Fibroblast of lung (primary cell): ENCODE measurements at places on chromosomes 1 and 21. TPM values are rescaled to one million over a fixed set of nuclear protein-coding genes. Genes with fewer than 3 reads are reported as not detected.

DNA sequence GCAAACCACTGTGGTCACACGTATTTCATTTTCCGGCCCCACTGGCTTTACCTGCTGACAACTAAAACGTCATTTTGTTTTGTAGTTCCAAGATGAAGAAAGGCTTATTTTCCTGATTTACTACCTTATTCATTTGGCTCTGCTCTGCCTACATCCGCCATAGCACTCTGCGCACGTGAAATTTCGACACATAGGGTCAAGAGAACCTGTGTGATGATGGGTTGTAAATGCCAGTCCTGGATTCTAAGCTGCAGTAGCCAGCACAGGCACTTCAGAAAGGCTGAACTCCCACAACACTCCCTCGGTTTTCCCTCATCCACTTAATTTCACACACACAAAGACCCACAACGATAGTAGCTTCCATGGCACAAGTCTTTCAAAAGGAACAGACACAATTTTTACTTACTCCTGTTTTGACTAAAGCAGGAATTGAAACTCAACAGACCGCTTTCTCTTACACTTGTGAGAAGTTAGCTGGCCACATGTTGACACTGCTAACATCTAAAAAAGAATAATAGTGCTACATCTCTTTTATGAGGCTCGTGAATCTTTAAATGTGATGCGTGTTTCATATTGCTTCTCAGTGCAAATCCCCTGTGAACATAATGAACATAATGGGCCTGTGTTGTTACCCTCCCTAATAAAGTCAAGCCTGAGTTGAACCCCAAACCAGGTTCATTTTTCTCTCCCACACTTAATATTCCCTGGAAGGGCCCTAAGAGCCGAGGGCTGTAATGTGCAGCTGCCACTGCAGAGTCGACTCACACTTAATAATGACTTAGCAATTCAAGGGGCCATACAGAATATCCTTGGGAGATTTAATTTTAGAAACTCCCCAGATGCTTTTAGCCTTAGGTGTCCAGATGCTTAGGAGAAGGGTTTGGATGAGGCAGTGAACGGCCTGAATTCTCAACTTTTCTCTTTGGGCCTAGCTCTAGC lies 1.5 kb upstream of the RUNX1 start:
- DNase-seq, result no peak

DNA sequence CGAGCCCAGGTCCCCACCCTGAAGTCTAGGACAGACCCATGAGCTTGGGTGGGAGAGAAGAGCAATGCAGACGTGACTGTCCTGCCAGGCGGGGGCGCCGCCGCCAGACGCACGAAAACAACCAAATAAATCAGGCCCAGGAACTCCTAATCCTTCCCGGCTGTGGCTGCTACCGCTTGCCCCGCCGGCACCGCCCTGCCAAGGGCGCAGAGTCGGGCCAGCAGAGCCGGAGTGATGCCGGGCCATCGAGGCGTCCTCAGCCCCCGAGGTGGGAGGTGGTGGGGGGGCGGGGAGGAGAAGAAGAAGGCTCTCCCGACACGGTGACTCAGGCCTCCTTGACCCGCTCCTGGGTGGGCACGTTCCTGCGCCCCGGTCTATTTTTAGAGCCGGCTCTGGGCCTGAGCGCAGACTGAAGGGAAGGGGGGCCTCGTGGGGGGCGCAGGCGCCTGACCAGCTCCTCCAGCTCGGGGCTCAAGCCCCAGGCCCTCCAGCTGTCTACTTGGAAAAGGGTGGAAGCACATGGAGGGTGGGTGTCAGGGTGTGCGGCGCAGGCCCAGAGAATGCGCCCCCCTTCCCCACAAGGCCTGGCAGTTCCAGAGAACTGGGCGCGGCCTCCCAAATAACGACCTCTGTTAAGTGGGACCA lies 10.7 kb upstream of the COL16A1 start:
- peak; percentile 78 for DNase-seq

LYPLA2 gene
- total RNA-seq, result 27.5 and 29.2 TPM in 2 replicates

DNA sequence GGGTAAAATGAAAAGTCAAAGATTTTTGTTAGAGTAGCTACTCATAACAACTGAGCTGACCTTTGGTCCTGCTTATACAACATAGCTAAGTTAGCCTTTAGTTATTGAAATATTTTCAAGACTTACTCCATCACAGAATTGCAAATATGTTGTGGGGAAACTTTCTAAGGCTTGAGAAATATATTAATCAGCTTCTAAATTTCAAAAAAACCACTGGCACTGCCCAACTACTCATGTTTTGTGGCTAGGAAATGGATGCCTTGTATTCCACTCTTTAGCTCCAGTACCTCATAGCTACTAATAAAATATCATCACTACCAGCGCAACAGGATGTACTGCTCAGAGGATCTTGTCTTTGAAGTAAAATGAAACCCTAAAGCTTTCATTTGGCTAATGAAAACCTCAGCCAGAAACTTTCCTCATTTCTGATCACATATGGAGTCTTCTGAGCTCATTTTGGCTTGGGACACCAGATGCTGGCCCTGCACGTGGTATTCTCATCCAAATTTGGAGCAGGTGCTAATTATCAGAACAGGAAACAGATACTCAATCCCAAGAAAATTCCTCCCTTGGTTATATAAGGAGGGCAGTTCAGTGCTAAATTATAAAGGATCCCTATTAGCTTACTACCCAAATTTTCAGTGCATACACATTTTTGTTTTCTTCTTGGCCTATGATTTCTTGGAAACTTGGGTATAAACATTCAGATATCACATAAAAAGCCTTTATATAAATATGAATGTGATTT lies 690.7 kb downstream of the ADGRL2 start:
- DNase-seq, result peak; percentile 57

CLDN8 gene
- total RNA-seq, result not detected in 2 replicates

DNA sequence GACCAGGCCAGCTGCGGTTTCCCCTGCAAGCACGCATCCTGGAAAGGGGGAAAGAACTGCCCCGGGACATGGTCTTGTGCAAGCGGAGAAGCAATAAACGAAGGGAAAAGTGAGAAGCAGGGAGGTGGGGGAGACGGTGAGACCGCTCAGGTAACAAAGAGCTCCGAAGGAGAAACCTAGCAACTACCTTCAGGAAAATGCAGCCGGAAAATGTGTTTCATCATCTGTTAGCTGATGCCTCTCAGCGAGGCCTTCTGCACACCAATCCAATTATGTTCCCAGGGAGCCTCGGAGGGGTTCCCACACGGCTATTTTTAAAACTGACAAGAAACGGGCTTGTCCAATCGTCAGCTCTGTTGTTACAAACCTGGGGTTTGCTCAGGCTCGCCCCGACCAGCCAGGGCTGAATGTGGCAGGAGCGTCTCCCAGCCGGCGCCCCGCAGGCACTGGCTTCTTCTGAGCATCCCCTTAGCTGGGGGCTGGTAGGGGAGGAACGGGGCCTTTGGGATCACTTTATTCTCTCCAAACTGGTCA lies 3.4 kb downstream of the RIPK4 start:
- no peak for DNase-seq

GRCh38 chr21:17976139-17976538 lies 157.0 kb upstream of the C21orf91 start:
- no peak for DNase-seq

- DNase-seq, result no peak
Observed at GRCh38 chr1:160361199-160361598, 5.7 kb upstream of the NHLH1 start.

DNA sequence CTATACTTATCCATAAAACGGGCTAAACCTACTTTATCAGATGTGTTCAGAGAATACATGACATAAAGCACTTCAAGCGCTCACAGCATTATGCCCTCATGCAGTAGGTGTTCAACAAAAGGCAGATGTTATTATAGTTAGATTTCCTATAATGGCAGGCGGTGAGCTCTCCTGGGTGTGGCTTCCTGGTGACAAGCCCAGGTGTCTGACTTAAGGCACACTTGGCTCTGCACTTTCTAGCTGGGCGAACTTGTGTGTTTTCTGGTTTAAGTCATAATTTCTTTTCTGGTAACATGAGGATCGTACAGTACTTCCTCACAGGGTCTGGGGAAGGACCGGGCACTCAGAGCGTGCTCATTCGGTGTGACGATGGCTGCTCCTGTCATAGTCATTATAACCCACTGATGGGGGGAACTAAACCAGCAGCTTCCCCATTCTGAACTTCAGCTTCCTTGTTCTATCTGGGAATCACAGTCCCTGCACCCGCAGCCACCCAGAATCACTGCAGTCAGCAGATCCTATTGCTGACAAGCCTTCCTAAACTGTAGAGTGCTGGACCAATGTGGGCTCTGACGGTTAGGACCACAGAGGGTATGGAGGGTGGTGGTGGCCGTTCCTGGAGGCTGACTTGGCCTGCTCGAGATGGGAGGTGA lies 52.8 kb downstream of the IGSF21 start:
- no peak for DNase-seq

DNA sequence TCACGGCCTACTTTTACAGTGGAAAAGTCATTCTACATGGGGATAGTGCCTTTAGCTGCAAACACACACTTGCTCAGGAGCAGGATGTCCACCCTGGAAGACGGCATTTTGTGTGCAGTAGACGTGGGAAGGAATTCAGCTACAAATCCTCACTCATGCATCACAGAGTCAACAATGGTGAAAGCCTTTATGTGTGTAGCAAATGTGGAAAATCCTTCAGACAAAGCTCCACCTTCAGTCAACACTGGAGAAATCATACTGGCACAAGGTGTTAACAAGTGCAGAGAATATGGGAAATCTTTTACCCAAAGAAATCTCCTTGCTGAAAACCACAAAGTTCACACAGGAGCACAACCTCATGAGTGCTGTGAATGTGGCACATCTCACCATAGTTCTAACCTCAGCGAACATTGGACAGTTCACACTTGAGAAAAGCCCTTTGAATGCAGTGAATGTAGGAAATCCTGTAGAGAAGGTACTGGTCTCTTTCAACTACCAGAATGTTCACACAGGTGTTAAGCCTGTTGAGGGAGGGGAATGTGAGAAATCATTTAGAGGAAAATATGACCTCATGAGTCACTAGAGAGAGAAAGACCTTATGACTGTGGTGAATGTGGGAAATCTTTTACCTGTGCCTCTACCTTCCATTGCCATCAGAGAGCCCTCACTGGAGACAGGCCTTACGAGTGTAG lies 101.8 kb downstream of the PTGS2 start:
- DNase-seq, result no peak

FMO5 gene
- total RNA-seq, result 1.3 and 2.8 TPM in 2 replicates

SMIM1 gene
- total RNA-seq, result 1.5 and 2.0 TPM in 2 replicates

ZNF496 gene
- total RNA-seq, result 17.7 and 20.0 TPM in 2 replicates

AADACL3 gene
- total RNA-seq, result not detected in 2 replicates

CRB1 gene
- 0.26 and 0.66 TPM in 2 replicates for total RNA-seq

GRCh38 chr1:31111290-31111951 lies 45.9 kb upstream of the PUM1 start:
- DNase-seq, result peak; percentile 64

GRCh38 chr1:185674201-185674600 lies 60.0 kb upstream of the HMCN1 start:
- DNase-seq, result no peak

GRCh38 chr1:151813271-151813977 lies 8.2 kb upstream of the LINGO4 start:
- no peak for DNase-seq

POGZ gene
- total RNA-seq, result 12.3 and 21.6 TPM in 2 replicates

- DNase-seq, result peak; percentile 56
Observed at GRCh38 chr21:45839274-45839673, 142.3 kb upstream of the COL6A1 start.

PRDX6 gene
- 138 and 183 TPM in 2 replicates for total RNA-seq

DNA sequence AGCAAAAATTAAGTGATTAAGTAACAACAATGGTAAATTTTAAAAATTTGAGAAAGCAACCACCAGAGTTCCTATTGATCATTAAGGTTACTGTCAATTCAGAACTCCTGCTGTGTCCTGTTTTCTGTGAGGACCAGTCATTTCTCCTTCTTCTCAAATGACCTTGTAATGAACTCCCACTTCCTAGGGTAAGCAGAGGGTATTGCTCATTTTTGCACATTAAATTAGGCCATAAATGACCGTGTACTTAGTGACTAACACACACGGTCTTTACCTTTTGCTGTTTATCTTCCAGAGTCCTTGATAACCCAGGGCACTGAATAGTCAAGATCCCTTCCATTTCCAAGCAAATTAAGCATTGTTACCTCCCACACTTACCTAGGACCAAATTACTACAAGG lies 227.5 kb upstream of the LYPLAL1 start:
- DNase-seq, result no peak

PPFIA4 gene
- total RNA-seq, result 4.3 and 4.6 TPM in 2 replicates

PEX14 gene
- 8.2 and 11.4 TPM in 2 replicates for total RNA-seq

DNA sequence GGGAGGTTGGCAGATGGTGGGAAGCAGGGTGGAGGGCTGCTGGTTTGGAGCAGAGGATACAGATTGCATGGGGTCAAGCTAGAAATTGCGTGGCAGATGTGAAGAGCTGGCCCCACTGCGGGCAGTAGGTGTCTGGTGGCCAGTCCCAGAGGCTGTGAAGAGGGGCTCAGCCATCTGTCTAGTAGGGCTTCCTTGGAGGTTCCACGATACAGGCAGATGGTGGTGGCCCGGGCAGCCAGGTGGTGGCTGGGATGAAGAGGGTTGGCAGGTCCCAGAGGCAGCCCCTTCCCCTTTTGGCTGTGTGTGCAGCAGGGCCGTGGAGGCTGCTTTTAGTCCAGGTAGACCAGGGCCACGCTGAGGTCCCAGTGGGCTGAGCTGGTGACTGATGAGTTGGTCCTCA lies 16.6 kb downstream of the PSEN2 start:
- no peak for DNase-seq

DNAH14 gene
- 16.7 and 19.7 TPM in 2 replicates for total RNA-seq

KRTAP7-1 gene
- total RNA-seq, result not detected in 2 replicates

TSACC gene
- 0.50 TPM in 1 of 2 replicates, not detected in the other for total RNA-seq

- no peak for DNase-seq
Observed at GRCh38 chr1:116474921-116475849, 95.6 kb downstream of the CD58 start.

DNA sequence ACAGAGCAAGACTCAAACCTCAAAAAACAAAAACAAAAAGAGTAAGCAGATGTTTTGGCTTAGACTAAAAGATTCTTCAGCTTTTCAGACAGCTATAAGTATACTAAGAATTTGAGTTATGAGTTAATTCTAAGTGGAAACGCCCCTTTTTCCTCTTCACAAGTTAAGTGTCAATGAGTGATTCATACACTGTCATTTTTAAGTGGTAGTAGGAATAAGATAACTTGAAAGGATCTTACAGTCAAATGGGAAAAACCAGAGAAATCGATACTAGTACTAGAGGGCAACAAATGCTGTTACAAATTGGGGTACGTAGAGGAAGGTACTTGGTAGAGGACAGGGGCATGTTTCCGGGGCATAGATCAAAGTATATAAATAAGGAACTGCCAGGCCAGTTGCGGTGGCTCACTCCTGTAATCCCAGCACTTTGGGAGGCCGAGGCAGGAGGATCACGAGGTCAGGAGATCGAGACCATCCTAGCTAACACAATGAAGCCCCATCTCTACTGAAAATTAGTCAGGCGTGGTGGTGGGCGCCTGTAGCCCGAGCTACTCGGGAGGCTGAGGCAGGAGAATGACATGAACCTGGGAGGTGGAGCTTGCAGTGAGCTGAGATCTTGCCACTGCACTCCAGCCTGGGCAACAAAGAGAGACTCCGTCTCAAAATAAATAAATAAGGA lies 7.4 kb downstream of the H3-3A start:
- no peak for DNase-seq
